ENCODE measurements at places on chromosomes 7 and 10.
A peak's percentile ranks its signal among the peaks of the same experiment; 100 is the strongest.

DNA sequence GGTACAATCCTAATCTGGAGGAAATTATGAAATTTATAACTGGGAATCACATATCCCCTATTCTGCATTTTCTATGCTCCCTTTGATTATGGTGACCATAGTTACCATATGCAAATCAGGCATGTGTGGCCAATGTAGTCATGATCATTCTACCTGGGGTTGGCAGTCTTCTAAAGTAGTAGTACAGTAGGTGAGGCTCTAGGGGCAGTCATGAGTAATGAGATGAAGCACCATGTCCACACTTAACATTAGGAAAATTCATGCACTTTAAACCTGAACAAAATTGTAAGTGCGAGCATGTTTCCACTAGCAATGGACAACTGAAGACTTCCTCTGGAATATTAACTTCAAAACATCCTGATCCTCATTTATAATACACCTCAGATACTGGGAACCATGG is 545.9 kb downstream of the SUGCT start:
- DNase-seq = peak; percentile 37

DNA sequence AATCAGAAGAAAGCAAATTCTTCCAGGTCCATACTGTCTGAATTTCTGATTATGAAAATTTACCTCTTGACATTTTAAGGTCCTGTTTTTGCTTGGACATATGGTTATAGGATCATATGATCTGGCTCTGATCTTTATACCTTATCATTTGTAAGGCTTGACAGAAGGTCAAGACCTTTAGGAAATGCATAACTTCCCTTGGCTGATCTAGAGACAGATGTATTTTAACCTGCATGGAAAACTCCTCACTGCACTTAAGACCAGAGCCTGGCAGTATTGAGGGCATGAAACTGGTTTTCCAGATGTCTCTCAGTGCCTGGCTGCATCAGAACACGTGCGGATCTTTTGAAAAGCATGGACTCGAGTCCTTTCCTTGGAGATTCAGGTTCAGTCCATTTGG is 55.9 kb downstream of the TRRAP start:
- no peak for DNase-seq

DNA sequence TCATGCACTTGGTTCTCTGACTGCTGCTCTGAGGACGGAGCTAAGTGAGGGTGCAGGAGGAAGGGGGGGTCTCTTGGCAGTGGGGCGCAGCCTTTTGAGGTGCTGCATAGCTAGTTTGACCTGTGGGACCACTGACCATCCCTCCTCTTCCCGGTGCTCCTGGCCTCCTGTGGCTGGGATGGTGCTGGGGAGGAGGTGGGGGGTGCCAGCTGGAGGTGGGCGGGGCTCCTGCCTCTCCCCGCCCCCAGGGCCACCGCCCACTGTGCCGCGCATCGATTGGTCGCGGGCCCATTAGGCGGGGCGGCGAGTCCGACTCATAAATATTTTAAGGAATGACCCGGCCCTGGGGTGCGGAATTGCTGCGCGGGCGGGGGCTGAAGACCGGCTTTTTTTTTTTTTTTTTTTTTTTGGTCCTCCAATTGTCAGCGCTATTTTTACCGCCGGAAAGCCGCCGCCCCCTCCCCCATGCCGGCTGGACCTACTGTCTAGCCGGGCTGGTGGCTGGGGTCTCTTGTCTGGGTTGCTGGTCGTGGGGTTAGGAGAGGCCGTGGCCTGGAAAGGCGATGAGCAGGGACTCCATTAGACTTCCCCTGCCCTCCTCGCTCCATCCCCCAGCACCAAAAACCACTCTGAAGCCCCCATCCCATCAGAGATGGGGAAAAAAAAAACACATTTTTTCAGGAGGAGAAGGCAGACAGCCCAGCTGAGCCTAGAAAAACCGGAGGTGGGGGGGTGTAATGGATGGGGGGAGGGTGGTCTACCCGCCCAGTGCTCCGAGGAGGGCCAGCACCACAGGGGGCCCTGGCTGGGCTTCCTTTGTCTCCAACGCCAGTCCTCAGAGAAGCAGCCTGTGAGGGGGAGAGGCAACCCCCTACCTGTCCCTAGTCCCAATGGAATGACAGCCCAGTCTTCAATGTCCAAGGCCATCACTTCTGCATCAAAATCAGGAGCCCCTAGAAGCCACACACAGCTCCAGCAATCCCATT is 6.4 kb downstream of the SH2B2 start:
- DNase-seq = no peak

- no peak for DNase-seq
Measured at GRCh38 chr10:44882166-44882720, 28.9 kb upstream of the TMEM72 start.

GRCh38 chr10:74612195-74612594 is 214.2 kb upstream of the KAT6B start:
- DNase-seq = no peak

DNA sequence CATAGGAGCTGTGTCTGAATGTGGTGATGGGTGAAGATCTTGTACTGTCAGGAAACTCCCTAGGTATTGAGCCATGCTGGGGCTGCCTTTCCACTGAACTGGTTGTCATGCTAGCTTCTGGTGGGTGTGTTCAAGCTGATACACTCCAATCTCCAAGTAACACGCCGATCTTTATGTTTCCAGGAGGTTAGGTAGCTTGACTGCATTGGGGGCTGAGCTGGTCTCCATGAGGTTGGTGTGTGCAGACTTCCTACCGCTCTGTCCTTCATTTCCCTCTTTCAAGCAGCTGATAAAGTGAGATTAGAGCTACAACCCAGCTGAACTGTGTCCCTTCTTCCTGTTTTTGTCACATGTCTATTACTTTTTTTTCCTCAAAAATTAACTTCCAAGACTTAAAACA is 265.5 kb downstream of the ANKRD30A start:
- DNase-seq = no peak

DNA sequence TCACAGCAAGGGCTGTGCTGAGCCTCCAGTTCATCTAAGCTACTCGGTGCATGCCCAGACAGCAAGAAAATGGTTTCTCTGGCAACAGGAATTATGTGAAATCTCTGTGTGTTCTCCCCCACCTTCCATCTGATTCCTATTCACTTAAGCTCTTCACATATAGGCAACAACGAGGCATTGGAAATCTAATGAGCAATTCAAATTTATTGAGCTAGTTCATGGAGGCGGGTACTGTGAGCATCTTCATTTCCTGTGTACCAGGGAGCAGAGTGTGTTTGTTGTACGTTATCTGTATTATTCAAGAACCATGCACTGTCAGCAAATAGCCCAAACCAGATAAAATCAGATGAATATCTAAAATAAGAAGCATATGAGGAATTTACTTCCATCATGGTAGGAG is 739.1 kb downstream of the MAGI2 start:
- DNase-seq = no peak

GRCh38 chr7:132508724-132509353 is 67.4 kb downstream of the PLXNA4 start:
- no peak for DNase-seq

DNA sequence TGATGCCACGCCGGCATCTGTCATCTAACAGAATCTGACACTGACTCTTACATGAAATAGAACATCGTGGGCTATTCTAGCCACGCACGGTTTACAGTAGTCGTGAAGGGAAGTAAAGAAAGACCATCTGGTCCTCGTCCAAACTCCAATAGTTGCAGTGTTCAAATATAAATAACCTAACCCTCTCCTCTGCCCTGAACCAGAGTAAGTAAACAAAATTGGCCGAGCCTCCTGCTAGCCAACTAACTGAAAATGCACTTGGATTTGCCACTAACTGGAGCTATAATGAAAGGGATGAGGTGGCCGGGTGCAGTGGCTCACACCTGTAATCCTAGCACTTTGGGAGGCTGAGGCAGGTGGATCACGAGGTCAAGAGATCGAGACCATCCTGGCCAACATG is 29.5 kb upstream of the ZC3HAV1L start:
- DNase-seq = no peak

GRCh38 chr7:47446871-47447466 is 134.9 kb downstream of the TNS3 start:
- DNase-seq = no peak

DNA sequence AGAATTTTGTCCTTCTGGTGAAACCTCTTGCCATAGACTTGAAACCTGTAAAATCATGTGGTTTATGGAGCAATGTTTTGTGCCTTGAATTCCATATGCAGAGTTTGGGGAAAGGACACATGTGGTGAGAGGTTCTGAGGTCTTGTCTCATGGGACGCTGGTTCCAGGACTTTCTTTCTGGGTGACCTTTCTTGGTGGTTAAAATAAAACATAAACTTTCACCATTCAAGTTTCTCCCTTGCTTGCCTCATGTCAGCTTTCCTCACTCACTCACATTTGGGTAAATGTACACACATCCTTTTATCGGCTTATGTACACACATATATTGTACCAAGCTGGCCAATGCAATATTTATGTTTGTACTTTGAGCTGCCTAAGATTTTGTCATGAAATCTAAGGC is 144.9 kb upstream of the CELF2 start:
- no peak for DNase-seq

DNA sequence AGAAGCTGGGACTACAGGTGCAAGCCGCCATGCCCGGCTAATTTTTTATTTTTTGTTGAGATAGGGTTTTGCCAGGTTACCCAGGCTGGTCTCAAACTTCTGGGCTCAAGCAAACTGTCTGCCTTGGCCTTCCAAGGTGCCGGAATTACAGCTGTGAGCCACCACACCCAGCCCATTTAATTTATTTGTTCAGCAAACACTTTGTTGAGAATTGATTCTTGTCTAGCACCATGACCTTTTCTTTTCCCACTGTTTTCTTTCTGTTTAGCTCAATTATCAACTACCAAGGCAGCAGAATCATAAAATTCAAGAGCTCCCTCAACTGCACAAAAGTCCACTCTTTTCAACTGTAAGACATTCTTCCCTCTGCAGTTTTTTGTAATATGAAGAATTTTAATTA is 47.8 kb upstream of the PARD3 start:
- DNase-seq = no peak

DNA sequence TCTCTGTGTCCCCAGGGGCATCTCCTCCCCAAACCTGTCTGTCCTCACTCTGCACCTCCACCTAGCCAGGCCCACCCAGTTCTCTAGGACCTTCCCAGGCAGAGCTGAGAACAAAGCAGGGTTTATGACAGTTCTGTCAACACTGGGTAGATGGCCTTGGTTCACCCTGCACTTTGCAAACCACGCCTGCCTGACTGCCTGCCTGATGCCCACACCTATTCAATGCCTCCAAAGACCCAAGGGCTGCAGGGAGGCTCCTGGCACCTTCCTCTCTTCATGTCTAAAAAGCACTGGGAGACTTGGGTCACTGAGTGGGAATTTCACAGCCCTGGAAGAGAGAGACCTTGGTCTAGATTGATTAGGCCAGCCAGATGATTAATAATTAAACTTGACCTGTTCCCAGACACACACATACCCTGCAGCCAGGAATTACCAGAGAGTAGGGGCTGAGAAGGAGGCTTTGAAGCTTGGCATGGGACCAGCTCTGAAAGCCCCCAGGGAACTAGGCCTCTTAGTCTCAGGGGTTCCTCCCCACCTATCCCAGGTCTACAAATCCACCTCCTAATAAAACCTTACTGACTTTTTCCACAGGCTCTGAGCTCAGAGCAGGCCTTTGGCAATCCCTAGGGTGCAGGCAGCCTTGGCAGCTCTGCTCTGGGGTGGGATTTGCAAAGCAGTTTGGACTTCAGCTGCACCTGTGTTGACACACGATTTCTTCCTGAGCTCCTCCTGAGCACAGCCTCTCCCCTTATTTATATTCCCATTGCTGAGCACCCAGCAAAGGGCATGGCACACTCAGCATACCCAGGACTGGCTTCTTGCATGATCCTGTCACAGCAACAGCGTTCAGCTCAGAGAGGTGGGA is 25.7 kb upstream of the PDCD4 start:
- no peak for DNase-seq

GRCh38 chr7:79212334-79212733 is 241.1 kb downstream of the MAGI2 start:
- DNase-seq = no peak

GRCh38 chr10:127067542-127068194 is 128.7 kb downstream of the INSYN2A start:
- no peak for DNase-seq

DNA sequence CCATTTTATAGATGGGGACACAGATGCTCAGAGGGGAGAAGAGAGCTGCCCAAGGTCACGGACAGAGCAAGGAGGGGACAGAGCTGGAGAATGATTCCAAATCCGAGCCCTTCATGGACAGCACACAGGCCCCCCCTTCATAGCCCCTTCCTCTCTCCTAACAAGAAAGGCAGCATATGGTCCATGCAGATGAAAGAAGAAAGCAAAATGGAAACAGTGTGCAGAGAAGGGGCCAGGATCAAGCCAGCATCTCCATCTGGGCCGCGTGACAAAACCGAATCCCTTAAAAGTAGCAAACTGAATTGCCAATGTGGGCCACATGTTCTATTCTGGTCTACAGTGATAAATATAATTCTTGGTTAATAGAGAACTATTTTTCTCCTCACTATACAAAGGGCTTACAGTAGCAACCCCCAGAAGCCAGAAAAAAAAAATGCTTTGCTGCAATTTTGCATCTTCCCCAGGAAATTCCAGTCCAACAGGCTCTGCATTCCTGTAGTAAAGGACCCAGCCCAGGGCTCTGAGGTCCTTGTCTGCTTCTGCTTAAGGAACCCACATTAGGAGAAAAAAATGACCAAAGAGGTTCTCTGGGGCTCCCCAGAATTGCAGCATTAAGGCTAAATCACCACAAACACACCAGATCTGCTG is 7.8 kb downstream of the CPXM2 start:
- no peak for DNase-seq

DNA sequence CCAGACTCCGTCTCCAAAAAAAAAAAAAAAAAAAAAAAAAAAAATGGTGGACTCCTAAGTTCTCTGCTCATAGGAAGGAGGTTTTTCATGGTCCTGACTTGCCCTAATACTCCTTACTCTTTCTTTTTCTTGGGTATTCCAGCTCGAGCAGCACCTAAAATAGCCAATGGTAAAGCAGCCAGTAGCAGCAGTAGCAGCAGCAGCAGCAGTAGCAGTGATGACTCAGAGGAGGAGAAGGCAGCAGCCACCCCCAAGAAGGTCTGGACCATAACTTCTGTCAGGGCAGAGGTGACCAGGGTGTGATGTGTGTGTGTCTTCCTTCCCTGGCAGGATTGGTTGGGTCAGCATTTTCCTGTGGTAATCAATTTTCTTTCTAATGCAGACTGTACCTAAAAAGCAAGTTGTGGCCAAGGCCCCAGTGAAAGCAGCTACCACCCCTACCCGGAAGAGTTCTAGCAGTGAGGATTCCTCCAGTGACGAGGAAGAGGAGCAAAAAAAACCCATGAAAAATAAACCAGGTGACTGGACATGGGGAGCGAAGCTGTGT is 6.9 kb downstream of the NOLC1 start:
- DNase-seq = no peak

GRCh38 chr7:30464231-30464671 is 14.3 kb downstream of the NOD1 start:
- no peak for DNase-seq

- no peak for DNase-seq
Measured at GRCh38 chr10:103682631-103683030, 172.7 kb downstream of the SH3PXD2A start.

GRCh38 chr7:157673573-157673972 is 336.8 kb downstream of the DNAJB6 start:
- no peak for DNase-seq

DNA sequence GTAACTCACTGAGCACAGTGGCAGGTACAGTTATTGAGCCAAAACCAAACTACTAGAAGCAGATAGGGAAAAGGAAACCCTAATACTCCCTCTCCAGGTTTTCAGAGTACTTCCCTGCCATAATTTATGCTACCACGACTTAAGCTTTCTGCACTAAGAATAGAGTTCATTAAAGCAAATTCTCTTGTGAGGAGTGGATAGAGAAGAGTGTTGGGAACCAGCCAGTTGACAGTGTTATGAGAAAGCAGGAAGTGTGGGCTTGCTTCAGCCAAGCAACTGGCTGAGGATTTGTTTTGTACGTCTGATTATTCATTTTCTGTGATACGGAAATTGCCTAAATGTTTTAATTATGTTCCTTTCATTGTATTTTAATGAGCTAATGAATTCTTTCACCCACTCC is 280.5 kb downstream of the KIF20B start:
- DNase-seq = peak; percentile 27
